ENCODE measurements at places on chromosomes 3 and 15.

DNA sequence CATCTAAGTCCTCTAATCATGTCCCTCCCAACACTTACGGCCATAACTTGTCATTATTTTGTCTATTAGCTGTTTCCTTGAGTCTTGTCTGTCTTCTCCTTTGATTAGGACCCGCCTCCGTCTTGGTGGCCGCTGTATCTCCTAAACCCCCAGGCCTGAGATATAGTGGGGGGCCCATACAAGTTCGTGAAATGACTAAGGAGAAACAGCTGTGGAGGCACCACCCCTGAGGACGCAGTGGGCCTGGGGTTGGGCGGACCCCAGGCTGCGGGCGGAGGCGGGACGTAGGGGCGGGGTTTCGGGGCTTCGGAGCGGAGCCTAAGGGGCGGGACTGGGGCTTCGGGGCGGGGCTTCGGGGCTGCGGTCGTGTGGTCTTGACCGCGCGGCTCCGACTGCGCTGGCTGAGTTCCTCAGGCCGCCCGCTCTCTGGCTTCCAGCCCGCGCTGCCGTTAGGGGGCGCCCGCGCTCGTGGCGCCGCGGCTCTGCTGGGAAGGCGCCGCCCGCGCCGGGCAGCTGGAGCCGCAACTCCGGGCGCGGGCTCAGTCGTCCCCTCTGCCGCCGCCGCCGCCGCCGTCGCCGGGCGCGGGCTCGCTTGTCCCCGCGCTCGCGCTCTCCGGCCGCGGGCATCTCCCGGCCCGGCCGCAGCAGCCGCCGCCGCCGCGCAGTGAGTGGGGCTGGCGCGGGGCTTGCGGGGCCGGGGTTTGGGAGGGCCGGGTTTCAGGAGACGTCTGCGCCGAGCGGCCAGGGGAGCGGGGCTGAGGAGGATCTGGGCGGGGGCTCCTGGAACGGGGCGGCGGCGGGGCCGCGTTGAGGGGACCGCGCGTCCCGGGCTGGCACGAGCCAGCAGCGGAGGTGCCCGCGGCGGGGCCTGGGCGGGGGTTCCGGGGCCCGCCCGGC is at the start of gene KCTD6:
TSS of gene KCTD6 (plus strand) at position 591 of the 897 bp plus-strand sequence. CDS start 6,660 bp downstream, outside the sequence.
- peak; percentile 92 for DNase-seq

- DNase-seq = no peak
Observed at GRCh38 chr3:130904491-130904890, 10.6 kb downstream of the ATP2C1 start.

DNA sequence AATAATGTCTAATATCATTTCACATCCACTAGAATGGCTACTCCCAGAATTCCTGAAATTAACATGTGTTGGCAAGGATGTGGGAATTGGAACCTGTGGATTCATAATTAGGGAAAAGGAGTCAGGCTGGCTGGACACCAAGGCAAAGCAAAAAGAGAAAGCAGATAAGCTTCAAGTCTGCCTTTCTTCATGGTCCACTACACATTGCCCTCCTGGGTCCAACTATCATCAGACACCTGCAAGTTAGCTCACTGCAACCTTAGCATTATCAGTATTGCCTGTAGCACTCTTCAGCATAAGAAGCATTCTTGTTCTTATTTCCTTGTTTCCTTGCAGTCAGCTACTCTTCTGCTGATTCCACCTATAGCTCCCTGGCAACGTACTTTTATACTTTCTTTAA is 124.3 kb downstream of the ZNF280D start:
- DNase-seq = no peak

- peak; percentile 68 for DNase-seq
Observed at GRCh38 chr3:149547954-149548668, 73.6 kb downstream of the TM4SF4 start.

DNA sequence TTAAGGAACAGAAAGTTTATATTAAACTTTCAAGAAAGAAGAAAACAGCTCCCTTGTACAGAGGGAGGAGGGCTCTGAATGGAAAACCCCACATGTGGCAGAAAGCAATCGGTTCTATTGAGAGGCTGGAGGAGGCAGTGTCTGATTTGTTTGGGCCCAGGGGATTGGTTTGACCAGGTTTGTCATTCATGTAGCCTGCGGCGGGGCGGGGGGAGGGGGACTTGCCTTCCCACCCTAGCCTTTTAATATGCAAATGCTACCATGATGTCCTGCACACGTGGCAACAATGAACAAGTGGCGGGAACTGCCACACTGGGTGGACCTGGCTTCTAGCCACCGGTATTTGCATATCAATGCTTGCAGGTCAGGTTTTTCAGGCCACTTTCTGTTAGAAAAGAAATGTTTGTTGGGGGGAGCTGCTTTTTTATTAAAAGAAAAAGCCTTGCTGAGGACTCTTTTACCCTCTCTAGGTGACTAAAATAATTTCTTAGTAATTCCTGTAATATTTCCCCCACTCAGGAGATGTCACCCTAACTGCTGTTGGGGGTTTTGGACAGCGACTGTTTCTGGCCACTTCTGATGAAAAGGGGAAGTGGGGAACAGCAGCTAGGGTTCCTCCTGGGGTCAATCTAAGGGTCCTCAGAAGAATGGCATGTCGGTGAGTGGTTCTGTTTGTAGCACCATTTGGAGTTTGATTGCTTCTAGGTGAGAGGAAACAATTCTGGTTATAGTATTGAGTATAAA is 691.2 kb downstream of the TBL1XR1 start:
- no peak for DNase-seq

DNA sequence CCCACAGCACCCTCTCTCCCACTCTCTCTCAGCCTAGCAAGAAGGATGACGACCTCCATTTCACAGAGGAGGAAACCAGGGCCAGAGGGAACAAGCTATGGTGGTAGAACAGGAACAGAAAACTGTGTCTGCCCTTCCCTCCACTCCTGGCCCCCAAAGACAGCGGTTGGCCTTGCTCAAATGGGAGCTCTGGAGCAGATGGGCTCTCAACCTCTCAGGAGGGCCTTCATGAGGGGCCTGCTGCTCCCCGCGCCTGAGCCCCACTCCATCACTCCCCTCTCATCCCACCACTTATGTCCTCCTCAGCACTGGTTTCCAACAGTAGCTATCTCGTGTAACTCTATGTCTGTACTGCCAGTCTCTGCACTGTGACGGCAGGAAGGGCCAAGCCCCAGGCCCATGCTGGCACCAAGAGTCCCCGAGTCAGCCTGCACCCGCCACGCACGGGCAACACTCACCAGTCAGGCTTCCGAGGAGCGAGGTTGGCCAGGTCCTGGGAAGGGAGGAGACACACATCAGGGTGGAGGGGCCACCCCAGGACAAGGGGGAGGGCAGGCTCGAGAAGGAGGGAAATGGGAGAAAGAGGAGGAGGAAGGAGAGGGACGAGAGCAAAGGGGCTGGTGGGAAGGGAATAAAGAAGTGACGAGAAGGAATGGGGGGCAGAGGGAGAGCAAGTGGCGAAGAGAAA is 45.5 kb downstream of the PTH1R start:
- no peak for DNase-seq

- DNase-seq = no peak
Observed at GRCh38 chr3:42714171-42714852, 11.7 kb upstream of the HHATL start.

GRCh38 chr3:150232992-150233451 is 175.1 kb upstream of the TSC22D2 start:
- DNase-seq = no peak

DNA sequence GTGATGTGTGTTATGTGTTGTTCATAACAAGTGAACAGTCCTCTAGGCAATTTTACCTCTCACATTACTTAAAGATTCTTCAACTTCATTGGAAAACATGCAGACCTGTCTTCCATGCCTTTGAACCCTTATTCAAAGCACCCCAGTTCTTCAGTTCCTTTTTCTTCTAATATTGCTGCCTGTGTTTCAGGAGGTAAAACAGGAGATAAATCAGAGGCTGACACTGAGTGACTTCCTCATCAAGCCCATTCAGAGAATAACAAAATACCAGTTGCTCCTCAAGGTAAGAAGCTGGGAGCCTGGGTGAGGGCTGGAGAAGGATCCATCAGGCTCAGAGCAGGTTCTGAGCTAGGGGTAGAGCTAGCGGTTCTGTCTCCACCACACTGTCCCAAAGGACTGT is 71.1 kb upstream of the UMPS start:
- DNase-seq = no peak

DNA sequence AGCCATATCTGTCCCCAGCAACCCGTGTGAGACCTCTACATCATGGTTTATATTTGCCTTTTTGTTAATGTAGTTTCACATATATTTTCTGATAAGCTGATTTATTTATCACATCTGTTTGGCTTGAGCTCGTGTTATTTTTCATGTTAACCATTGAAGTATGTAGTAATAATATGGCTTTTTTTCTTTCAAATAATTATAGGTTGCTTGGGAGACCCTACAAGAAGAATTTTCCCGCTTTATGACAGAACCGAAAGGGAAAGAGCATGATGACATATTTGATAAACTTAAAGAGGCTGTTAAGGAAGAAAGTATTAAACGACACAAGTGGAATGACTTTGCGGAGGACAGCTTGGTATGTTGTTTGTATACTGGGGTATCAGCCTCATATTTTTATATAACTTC is 63.9 kb downstream of the OPA1 start:
- DNase-seq = no peak

DNA sequence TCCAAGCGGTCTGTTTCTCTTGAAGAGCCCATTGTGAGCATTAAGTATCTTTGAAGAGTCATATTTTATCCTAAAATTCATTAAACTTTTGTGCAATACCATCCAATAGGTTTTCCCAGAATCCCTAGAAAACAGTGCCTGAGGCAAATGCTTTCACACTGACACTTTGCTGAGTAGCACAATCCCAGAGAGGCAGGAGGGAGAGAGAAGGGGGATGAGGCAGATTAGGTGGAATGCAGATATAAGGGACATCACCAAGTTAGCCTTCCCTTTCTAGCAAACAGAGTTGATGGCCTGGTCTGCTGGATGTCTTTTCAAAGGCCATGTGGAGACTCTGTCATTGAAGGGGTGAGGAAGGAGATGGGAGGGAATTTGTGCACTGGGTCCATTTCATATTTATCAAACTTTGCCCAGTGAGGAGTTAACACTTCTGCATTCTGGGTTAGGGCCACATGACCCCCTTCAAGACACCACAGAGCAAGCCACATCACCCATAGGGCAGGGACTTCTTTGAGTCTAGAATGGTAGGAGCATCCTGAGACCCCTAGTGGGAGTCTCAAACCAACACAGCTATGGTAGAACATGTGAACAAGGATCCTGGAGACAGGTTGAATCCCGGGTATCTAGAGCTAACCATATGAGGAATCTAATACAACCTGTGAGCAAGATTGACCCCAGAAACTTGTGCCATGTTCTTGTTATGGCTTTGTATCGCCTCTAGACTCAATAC is 32.0 kb upstream of the SEMA6D start:
- DNase-seq = peak; percentile 67

GRCh38 chr3:69304396-69304795 is 81.5 kb downstream of the FRMD4B start:
- DNase-seq = no peak

- no peak for DNase-seq
Observed at GRCh38 chr3:154307363-154307762, 16.9 kb downstream of the DHX36 start.

DNA sequence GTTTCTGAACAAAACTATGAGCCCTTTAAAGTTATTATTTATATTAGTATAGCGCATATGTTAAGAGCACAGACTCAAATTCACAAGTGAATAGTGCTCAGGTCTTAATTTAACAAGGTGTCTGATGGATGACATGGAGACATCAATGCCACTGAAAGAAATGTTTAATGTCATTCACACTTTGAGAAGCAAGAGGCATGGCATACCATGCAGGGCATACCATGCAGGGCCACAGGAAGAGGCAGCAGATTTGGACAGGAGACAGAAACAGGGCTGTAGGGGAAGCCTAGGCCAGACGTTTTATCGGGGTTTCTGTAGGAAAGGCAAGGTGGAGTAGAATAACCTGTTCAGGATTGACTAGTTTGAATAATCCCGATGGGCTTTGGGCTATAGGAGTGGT is 150.2 kb upstream of the KCNH8 start:
- DNase-seq = no peak

DNA sequence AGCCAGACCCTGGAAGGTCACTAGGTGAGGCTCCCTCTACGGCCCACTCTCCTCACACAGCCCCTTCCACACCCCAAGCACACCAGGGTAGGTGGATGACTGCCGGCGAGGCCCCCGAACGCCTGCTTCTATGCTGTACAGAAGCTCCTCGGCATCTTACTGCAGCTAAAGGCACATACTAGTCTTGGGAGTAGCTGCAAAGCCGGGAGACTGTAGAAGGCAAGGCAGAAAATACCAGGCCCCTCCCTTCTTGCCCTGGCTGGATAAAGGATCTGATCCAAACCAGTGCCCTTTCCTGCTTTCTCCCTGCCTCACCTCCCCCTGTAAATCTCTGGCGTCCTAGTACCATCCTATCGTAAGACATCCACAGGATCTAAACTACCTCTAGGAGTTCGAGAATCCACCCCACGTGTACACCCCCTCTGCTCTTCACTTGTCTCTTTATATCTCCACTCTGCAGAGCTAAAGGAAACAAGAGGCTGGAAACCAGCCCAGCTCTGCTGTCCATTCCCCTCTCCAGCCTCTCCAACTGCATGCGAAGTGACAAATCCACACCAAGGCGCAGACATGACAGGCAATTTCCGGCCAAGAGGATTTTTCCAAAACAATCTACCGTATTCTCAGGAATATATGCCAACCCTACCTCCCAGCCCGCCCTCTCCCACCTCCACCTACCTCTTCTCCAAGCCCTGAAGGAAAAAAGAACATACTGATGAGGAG is 11.8 kb downstream of the TNK2 start:
- DNase-seq = peak; percentile 90

GRCh38 chr3:131282379-131282778 is 99.2 kb upstream of the NUDT16 start:
- DNase-seq = no peak

DNA sequence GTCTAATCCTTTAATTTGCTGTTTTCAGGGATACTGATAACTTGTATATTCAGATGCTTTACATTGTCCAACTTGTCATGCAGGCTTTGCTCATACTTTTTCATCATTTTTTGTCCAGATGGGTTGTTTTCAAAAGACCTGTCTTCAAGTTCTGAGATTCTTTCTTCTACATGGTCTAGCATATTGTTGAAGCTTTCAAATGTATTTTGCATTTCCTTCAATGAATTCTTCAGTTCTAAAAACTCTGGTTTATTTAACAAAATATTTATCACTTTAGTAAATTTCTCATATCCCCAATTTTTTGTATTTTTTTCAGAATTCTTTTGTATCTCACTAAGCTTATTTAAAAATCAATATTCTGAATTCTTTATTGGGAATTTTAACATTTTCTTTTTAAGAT is 388.3 kb upstream of the IL12A start:
- DNase-seq = no peak

DNA sequence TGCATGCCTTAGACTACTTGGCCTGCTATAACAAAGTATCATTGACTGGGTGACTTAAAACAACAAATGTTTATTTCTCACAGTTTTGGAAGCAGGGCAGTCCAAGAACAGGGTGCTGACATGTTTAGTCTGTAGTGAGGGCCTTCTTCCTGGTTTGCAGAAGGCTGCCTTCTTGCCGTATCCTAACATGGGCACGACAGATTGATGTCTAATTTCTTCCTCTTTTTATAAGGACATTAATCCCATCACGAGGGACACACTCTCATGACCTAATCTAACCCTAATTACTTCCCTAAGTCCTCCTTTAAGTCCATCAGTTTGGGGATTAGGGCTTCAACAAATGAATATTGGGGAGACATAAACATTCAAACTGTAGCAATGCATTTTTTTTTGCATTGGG is 10.9 kb upstream of the GOLGA8B start:
- no peak for DNase-seq

- peak; percentile 79 for DNase-seq
Observed at GRCh38 chr15:37253877-37254276, 153.5 kb upstream of the MEIS2 start.

- peak; percentile 56 for DNase-seq
Observed at GRCh38 chr3:67083277-67083676, 85.2 kb downstream of the KBTBD8 start.

GRCh38 chr3:24264748-24265158 is 229.9 kb downstream of the THRB start:
- DNase-seq = peak; percentile 48

- no peak for DNase-seq
Observed at GRCh38 chr15:73239564-73240215, 129.1 kb downstream of the HCN4 start.

All from fibroblast of skin of back (primary cell).